Small intestine (tissue), 16 donors: ENCODE measurements at places on chromosomes 6 and 20.
A peak's percentile ranks its signal among the peaks of the same experiment; 100 is the strongest.

DNA sequence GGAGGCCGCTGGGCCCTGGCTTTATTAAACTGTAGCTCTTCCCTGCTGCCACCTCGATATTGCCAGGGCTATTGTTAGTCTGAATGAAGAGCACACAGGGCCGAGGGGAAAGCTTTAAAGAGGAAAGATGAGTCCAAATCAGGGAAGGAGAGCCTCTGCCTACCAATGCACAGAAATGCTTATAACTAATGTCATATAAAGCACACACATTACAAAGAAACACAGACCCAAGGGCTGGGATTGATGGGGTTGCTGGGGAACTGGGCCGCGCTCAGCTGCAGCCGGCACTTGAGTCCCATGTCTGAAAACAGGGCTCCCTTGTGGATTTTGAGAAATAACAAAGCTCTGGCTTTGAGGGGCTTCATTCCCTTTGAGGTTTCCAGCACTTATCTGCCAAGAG lies 232.6 kb downstream of the CD83 start:
- DNase-seq = no peak

GRCh38 chr6:22095836-22096235 lies 201.0 kb downstream of the PRL start:
- no peak for DNase-seq

DNA sequence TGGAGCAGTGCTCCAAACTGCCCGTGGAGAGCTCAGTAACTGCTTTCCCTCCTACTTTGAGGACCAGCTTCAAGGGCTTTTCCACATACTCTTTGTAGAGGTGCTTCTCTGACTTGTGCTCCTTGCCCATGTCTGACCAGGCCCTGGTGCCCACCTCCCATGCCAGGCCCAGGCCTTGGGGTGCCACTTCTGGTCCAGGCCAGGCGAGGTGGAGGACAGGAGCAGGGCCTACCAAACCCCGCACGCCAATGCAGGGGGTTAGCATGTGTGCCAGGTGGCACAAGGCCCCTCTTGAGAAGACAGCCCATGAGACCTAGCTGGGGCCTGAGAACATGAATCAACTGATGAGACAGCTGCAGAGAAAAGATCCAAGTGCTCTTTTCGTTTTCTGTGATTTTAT lies 47.0 kb upstream of the PLN start:
- no peak for DNase-seq

DNA sequence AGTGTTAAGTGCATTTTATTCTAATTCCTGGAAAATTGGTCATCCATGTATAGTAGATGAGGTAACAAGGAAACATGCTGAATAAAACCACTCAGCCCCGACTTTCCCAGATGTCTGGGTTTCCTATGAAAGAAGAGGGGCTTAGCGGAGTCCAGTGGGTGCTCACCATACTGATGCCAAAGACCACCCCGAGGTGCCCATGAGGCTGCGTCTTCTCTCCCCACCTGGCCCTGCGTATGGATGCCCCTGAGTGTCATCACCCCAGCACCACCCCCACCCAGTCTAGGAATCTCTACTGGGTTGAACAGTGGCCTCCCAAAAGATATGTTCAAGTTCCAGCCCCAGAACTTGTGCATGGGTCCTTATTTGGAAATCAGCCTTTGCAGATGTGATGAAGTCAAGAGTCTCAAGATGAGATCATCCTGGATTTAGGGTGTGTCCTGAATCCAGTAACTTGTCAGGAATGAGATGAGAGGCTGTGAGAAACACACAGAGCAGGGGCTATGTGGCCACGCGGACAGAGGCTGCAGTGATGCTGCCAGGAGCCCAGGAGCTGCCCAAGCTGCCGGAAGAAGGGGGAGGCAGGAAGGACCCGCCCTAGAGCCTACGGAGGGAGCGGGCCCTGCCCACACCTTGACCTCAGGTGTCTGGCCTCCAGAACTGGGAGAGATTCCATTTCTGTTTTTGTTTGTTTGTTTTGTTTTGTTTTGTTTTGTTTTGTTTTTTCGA lies 124.6 kb upstream of the CDH4 start:
- DNase-seq = no peak

DNA sequence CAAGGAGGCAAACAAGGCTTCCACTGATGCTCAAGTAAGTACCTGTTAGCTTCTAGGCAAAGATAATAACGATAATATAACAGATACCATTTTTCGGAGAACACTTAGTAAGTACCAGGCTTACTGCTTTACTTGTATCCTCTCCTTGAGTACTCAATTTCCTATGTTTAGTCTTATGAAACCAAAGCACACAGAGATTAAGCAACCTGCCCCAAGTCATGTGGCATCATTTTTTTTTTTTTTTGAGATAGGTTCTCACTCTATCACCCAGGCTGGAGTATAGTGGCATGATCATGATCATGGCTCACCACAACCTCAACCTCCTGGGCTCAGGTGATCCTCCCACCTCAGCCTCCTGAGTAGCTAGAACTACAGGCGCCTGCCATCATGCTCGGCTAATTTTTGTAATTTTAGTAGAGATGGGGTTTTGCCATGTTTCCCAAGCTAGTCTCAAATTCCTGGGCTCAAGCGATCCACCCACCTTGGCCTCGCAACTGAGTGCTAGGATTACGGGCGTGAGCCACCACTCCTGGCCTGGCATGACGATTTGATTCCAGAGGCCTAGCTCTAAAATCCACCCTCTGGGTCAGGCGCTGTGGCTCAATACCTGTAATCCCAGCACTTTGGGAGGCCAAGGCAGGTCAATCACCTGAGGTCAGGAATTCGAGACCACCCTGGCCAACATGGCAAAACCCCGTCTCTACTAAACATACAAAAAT lies 14.0 kb downstream of the SPAG4 start:
- DNase-seq = no peak

DNA sequence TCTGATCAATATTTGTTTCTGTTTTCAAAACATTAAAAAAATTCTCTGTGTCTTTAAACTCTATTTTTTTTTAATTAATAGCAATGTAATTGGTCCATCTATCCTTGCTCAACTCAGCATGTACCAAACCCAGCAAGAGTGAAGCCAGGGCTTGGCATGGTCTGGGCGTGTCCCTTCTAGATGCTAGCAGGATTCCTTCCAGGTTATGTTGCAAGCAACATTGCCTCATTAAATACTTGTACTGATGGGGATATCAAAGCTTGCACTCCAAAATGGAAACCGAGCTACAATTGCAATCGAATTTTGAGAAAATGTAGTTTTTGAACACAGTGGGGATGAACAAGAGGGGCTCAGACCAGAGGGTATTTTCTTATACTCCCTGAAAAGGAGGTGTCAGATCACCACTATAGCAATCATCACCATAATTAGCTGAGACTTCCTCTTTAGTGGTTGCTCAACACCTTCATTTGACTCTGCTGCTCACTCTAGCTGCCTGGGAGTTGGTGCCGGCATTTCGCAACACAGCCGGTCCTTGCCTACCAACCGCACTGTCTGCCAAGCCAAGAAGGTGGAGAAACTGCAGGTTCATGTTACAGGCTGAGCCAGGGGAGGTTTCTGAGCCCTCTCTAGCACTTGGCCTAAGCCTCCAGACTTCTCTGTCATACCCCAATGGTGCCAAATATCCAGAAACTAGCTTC lies 67.8 kb upstream of the RALGAPA2 start:
- DNase-seq = peak; percentile 42

DNA sequence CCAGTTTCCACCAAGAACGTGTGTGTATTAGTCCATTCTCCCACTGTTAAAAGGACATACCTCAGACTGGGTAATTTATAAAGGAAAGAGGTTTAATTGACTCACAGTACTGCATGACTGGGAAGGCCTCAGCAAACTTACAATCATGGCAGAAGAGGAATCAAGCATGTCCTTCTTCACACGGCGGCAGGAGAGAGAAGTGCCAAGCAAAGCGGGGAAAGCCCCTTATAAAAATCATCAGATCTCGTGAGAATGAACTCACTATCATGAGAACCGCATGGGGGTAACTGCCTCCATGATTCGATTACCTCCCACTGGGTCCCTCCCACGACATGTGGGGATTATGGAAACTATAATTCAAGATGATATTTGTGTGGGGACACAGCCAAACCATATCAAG lies 13.1 kb downstream of the C20orf203 start:
- DNase-seq = no peak

DNA sequence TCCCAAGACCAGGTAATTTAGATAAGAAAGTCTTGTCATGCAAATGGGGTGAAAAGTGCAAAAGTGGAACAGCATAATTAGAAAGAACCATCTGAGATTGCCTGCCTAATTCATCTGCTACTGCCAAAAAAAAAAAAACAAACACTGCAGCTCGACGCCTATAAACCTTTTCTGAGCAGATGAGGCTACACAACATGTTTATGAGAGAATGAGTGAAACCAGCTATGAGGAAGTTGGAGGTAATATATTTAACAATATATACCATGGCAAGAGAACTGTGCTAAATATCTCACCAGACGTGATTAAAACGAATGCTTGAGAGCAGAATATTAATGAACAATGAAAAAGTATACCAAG lies 50.0 kb downstream of the LAMA4 start:
- DNase-seq = no peak

DNA sequence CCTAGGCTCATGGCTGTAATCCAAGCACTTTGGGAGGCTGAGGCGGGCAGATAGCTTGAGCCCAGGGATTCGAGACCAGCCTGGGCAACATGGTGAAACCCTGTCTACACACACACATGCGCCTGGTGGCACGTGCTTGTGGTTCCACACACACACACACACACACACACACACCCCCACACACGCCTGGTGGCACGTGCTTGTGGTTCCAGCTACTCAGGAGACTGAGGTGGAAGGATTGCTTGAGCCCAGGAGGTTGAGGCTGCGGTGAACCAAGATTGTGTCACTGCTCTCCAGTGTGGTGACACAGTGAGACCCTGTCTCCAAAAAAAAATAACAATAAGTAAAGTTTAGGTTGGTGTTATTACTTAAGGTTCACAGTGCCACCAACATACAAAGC lies 165.8 kb downstream of the ZFAND3 start:
- no peak for DNase-seq

DNA sequence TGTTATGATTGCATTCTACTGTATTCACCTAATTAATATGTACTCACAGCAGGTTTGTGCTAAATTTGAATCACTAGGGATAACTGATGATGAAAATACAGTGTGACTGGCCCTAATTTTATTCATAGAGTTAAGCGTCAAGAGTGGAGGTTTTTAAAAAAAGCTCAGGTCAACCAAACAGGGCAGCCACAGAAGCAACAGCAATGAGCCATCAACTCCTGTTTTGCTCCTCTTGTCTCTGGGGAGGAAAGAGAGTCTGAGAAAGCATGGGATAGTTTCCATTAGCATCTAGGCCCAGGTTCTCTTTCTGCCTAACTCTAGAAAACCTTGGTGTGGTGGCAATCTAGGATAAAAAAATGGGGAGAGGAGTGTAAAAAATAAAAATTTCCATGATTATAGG lies 122.1 kb downstream of the OGFRL1 start:
- DNase-seq = no peak

- DNase-seq = no peak
Measured at GRCh38 chr20:19960745-19961144, 56.4 kb upstream of the NAA20 start.

GRCh38 chr20:4814696-4815252 lies 93.1 kb downstream of the PRND start:
- no peak for DNase-seq

DNA sequence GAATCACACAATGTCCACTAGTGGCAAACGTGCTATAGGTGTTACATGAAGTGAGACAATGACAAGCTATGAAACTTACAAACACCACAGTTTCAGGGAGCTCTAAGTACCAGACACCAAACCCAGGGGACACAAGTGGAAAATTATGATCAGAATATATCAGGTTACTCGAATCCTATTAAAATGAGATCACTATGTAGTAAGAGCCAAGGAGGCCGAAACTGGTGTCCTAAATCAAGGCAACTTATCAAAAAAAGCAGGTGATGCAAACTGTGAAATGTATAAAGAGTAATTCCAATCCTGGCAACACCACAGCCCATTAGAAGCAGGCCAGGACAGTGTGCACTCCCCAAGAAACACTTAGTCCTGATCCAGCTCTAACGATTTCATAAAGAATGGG lies 100.3 kb downstream of the ARHGAP18 start:
- DNase-seq = no peak

GRCh38 chr6:139154881-139155547 lies 20.1 kb downstream of the HECA start:
- no peak for DNase-seq

DNA sequence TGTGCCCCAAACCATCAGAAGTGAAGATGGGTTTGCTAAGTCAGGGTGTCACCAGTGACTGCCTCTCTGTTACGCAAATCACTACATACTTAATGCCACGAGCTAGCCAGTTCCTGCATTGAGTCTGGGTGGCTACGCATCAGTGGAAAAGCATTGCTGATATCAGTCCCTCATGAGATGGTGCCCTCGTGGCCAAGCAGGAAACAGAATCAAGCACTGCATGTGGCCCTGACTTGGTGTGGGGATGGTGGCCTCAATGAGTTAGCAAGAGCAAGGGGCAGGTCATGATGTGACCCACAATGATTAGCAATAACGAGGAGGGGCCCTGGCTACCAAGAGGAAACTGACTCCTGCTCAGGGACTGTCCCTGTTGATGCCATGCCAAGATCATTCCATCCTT lies 51.6 kb upstream of the FNDC1 start:
- no peak for DNase-seq

- no peak for DNase-seq
Measured at GRCh38 chr6:142339113-142339512, 37.3 kb downstream of the ADGRG6 start.

- DNase-seq = no peak
Measured at GRCh38 chr6:31227143-31227542, 44.7 kb downstream of the HLA-C start.

DNA sequence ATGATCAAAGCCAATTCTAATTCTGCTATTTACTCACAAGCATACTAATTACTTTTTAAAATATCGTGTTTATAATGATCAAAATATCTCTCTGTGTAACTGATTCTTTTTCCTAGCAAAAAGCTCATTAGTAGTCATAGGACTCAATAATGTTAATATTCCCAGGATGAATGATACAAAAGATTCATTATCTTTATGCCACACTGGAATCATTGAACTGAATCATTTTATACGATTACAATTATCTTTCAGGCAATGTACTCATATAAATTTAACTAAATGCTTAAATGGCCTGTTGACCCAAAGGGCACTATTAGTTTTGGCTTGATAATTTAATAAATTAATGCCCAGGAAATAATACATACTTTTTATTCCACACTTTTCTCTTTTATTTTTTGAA lies 96.3 kb downstream of the EYS start:
- no peak for DNase-seq
